ENCODE measurements at places on chromosomes 2 and 18.

GRCh38 chr2:151640087-151640486 lies 94.2 kb downstream of the NEB start:
- no peak for DNase-seq

DNA sequence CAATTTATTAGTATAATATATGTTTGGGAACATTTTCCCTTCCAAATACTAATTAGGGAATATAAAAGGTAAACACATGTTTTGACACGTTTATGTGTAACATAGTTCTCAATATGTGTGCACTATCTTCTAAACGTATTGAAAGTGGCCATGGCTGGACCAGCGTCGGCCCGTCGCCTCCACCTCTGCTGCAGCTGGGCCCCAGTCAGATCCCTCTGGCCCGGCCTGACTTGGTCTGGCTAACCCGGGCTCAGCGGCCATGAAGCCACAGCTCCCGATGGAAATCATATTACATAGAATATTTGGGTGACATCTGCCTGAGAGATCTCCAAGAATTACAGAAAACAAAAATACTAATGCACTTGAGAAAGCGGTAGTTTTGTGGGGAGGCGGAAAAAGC lies 474.4 kb upstream of the CDH2 start:
- DNase-seq = no peak

GRCh38 chr18:13541621-13542519 lies 184.5 kb downstream of the FAM210A start:
- no peak for DNase-seq

- no peak for DNase-seq
Observed at GRCh38 chr2:231991664-231992063, 30.2 kb downstream of the DIS3L2 start.

- DNase-seq = no peak
Observed at GRCh38 chr2:98664323-98664722, 55.9 kb downstream of the UNC50 start.

- no peak for DNase-seq
Observed at GRCh38 chr2:168212167-168212566, 35.2 kb downstream of the STK39 start.

DNA sequence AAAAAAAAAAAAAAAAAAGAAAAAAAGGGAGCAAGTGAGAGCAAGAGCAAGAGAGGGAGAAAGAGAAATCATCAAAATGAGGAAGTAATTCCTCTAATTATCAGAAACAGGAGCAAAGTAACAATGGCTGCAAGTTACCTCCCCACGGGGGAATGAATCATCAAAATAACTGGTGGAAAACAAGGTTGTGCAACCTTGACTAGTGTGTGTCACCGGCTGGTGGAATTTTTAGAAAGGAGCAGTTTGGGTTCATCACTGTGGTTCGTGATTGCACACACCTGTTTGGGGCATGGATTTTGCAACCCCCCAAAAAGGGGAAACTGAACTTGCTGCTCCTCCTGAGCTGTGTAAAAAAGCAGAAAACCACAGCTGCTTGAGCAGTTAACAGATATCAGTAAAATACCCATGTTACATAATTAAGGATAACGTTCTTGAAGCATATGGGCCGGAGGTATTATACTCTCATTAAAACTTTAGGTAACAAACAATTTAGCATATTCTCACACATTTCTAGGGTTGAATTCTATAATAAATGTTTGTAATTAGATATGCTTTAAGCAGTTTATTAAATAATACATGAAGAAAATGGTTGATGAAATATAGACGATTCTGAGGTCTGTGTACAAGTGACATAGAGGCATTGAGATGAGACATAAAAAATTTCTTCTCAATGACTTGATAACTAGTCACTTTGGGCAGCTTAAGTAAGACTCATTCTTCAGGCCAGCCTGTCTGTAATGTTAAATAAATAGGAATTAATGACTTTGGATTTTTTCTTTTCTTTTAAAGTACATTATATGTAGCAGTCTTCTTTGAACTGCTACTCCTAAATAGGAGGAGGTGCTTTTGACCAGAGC lies 184.2 kb upstream of the ZEB2 start:
- DNase-seq = no peak

DNA sequence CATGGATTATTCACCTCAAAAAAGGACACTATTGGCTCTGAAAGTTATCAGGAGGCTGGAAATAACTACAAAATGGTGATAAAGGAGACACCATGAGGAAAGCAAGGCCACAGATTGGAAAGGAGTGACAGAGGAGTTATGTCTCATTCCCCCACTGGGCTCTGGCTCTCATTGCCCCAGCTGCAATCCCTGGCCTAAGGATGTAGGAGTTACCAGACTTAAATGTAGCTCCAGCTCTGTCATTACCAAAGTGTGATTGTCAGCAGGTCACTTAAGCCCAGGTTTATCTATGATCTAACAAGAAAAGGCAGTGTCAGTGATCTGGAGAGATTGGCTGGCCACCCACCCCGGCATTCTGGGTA lies 1228.2 kb upstream of the DDX18 start:
- DNase-seq = no peak

GRCh38 chr2:175206866-175207265 lies 25.4 kb upstream of the ATP5MC3 start:
- no peak for DNase-seq

- DNase-seq = no peak
Observed at GRCh38 chr2:66849153-66849755, 414.3 kb downstream of the MEIS1 start.

DNA sequence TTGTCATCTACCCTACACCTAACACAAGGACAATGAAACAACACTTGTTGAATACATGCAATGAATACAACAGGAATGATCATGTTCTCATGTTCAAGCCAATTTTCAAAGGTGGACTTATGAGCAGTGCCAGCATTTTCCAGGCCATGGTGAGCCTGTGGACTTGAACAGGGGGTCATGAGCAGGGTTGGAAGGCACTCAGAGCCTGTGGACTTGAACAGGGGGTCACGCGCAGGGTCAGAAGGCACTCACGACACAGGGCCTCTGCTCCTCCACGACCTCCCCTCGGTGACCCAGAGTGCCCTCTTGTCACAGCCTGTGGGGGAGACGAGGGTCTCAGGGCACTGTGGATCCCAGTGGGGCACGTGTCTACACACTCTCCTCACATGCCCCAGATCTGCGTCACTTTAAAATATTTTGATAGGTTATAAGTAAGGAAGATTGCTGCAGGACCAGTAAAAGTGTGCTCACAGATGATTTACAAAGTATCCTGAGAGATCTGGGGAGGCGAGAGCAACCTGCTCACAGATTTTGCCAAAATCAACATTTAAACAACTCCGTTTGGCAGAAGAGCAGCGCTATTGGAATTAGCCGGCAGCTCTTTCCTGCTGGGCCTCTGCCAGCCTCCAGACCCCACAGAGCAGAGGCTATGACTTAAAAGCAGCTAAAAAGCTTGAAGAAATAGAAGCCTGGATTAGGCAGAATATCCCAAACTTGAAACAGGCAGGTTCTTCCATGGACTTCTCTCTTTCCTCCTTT lies 121.9 kb downstream of the TMEM18 start:
- DNase-seq = no peak

GRCh38 chr2:6828299-6828584 lies 37.5 kb downstream of the CMPK2 start:
- DNase-seq = no peak

DNA sequence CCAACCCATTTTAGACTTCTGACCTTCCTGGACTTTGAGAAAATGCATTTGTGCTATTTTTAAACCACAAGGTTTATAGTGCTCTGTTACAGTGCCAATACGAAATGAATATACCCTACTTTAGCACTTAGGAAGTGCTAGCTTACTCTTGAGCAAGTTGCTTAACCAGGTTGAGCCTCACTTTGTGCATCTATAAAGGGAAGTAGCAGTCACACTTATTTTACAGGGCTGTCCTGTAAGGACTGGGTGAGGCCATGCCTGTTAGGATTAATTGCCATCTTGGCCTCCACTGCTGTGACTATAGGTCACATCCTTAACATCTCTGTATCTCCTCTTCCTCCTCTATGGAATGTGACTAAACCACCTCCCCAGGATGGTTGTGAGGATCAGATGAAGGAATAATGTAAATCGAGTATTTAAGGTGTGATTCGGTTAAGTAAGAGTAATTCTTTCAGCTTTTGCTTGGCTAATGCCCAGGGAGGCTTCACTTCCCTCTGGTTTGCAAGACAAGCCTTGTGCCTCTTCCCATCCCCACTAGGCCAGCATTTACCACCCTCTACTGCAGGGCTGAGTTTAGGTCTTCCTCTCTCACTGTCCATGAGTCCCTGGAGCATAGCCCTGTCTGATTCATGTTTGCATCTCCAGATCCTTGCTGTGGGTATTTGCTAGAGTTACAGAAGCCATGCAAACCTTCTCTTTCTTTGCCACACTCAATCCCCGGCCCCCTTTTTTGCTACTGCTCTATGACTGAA lies 341.2 kb downstream of the ZNF521 start:
- DNase-seq = no peak

DNA sequence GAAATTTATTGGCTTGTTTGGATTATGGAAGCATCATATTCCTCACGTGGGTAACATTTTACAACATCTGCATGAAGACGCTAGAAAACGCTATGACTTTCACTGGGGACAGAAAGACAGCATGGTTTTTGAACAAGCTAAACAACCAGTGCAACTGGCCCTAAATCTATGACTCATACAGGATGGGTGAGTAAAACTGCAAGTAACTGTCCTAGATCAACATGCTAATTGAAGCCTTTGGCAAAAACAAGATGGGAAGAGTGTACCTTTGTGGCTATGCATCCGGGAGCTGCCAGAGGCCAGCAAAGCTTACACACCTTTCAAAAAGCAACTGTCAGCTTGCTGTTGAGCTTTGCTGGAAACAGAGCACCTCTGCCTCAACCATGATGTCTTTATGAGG lies 1096.0 kb upstream of the DDX18 start:
- DNase-seq = no peak

DNA sequence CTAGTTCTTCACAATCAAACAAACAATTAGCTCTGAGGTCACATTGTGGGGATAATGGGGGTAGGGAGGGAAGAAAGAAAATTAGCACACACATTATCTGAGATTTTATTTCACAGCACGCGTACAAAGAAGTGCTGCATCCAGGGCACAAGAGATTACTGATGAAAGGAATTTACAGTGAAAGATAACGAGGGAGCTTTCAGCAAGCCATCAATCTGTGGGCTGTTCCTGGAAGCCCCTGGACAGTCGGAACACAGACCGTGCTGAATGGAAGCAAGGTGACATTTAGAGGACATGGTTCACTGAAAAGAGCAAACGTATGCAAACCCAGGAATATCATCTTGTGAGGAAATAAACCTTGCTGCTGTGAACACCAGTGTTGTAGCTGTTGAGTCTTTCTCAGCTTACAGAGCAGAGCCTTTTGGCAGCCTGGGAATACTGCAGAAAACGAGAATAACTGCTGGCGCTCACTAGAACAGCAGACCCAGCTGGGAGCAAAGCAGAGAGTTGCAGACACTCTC lies 63.2 kb downstream of the SCG2 start:
- no peak for DNase-seq

DNA sequence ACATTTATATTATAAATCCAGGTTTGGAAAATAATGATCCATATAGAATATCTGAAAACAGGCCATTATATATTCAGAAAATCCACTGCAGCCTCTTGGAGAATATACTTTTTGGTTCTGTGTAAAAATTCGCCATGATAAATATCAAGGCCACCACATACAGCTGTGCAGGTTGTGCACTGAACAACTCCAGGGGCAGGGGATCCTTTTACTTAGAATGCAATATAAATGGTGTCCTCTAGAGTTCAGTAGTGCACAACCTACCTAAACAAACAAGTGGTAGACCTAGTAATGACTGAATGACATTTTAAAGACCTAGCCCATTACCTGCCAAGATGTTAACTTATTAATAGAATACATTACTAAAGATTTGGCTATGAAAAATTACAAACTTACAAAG lies 22.4 kb downstream of the MOGAT1 start:
- no peak for DNase-seq

GRCh38 chr2:173323371-173323770 lies 31.3 kb upstream of the CDCA7 start:
- DNase-seq = no peak

- DNase-seq = no peak
Observed at GRCh38 chr18:44712025-44712424, 31.3 kb downstream of the SETBP1 start.

DNA sequence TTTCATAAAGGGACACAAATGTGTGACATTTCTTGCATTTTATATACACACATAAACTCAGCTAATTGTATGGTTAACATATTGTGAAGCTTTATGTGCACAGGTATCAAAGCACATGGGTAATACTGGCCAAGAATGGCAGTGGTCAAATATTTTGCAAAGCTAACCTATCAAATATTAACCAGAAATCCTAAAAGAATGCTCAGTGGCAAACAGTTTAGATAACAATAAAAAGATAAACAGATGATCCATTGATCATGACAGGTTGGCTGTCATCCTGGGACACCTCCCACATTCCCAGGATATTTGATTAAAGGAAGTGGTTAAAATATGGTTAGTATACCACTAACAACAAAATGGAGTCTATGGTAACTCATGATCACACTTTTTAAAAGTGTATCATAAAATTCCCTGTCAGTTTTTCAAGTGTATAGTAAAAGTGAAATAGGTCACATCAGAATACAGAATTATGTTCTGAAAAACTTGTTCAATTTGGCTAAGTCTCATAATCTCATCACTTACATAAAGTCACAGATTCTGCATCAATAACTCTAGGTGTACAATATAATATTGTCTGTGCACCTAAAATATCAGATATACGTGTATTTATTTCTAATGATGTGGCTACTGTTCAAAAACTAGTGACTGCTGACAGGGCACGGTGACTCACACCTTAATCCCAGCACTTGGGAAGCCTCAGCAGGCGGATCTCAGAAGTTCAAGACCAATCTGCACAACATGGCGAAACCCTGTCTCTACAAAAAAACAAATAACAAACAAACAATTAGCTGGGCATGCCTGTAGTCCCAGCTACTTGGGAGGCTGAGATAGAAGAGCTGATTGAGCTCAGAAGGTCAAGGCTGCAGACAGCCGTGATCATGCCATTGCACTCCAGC lies 48.9 kb downstream of the CDH2 start:
- no peak for DNase-seq

DNA sequence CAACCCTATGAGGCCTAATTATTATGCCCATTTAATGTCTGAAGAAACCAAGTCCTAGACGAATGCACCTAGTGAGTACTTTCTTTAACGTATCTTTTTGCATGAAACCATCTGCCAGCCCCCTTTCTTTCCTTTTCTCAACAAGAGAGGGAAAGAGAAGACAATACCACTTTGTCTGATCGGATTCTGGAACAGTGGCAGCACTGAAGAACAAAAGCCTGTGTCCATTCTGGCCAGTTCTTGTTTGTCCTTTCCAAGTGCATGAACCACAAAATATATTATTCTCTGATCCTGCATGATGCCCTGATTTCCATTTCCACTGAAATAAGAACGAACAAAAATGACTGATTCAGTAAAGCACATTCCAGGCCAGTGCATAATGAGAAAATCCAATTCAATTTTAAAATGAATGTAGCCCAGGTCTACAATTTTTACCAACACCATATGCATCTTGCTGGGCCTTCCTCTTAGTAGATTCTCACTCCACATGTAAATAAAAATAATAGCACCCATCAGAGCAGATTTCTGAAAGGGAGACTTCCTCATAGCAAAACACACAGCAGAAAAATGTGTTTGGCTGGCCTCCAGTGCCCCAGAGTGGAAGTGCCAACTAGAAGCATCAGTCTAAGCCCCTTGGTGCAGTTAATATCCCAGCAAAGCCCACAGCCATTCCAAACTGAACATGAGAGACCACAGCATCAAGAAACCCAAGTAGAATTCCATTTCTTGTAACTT lies 422.6 kb upstream of the ID2 start:
- DNase-seq = no peak

GRCh38 chr2:223860809-223861738 lies 23.7 kb upstream of the AP1S3 start:
- DNase-seq = no peak

GRCh38 chr2:39595116-39595515 lies 70.6 kb upstream of the TMEM178A start:
- DNase-seq = no peak

All from stimulated activated CD8-positive, alpha-beta memory T cell treated with anti-CD3 and anti-CD28 coated beads, Interleukin-15, amount 100 ng/mL, for 4 hours (primary cell).